Effector CD4-positive, alpha-beta T cell (primary cell): ENCODE measurements at places on chromosomes 5 and 9.

DNA sequence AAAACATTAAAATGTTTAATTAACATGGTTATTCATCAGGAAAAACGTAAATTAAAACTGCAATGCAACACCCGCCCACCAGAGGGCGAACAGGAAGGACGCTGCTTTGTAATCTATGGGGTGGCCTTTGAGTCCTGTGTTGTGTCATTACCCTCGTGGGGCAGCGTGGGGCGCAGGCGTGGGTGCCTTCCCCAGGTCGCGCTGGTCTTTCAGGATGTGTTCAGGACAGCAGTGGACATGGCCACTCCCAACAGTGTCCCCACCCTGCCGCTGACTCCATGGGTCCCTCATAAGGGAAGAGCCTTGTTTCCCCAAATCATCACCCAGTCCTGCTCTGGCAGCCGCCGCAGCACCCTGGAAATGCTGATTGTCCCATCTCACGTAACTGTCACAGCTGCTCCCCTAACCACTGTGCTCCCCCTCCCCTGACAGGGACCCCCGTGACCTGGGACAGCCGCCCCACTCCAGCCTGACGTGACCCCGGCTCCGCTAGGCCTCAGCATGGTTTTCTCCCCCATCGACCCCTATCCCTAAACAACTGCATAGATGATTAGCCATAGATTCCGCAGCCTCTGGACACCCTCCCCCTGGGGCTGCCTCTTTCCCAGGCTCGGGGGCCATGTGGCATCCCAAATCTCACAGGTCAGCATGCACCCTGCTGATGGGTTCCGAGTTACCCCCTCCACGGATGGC lies 36.4 kb downstream of the GLT6D1 start:
- peak; percentile 29 for DNase-seq

GRCh38 chr5:92353107-92354030 lies 970.3 kb upstream of the ARRDC3 start:
- DNase-seq: no peak

DNA sequence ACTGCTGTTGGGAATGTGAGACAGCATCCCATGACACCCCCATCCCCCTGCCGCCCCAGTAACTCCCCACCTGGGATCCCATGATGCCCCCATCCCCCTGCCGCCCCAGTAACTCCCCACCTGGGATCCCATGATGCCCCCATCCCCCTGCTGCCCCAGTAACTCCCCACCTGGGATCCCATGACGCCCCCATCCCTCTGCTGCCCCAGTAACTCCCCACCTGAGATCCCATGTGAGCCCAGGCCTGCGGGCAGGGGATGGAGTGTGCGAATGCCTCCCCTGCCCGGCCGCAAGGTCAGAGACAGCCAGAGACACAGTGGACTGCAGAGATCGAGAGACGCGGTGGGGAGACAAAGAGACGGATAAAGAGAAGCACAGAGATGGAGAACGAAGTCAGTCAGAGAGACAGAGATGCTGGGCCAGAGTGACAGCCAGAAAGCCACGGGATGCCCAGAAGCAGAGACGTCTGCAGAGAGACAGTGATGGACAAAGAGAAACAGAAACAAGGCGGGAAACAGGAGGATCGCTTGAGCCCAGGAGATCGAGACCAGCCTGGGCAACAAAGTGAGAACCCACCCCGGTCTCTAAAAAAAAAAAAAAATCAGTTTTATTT lies 992 bp downstream of the SH2D3C start:
- DNase-seq: no peak

- DNase-seq: no peak
Measured at GRCh38 chr5:82641331-82642003, 363.3 kb upstream of the RPS23 start.

DNA sequence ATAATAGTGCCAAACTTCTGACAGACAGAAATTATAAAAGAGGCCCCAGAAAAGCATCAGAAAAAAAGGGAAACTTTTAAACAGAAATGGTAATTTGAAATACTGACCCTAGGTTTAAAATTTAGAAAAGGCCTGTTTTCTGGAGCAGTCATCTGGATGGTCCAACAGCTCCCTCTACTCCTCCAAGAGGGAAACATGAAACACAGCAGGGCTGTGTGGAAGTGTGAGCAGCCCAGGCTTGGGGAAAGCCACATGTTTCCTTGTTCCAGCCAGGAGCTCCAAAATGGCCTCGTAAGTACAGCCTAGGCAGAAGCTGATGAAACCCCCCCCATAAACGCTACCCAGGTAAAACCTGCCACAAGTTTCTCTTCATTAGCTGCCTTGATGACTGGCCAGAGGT lies 499.3 kb upstream of the ADAMTS16 start:
- no peak for DNase-seq

GRCh38 chr5:159156426-159157238 lies 52.7 kb downstream of the RNF145 start:
- peak; percentile 41 for DNase-seq

- DNase-seq: no peak
Measured at GRCh38 chr5:109034306-109034705, 286.6 kb downstream of the FER start.

- DNase-seq: no peak
Measured at GRCh38 chr5:132179405-132179804, 48.2 kb downstream of the P4HA2 start.

DNA sequence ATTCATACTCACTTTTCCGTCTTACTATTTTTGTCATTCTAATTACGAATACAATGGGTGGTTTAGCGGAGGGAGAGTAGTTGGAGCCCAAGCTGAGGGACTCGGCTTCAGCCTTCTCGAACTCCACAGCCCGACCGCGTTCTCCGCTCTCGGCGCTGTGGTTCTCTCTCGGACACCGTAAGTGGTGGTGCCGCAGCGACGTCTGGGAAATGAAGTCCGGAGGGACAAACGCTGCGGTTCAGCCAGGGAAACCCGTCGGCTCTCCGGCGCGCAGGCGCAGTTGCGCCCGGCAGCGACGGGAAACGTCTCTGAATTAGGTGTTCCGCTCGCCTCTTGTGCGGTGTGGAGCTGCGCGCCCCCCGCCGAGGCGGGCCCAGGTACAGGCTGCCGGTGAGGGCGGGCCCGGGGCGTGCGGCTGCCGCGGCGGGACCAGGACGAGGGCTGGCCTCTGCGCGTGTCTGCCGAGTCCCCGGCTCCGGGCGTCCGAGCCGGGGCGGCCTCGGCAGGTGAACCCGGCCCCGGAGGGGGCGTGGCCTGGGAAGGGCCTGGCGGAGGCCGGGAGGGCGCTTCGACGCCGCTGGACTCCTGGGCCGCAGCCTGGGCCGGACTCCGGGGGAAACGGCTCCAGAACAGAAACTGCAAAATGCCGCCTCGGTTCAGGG lies at the start of gene ZNF879:
ZNF879 (plus strand) TSS at position 277 of the 662 bp plus-strand sequence. CDS start 1,201 bp downstream, outside the sequence.
- peak; percentile 91 for DNase-seq

- no peak for DNase-seq
Measured at GRCh38 chr9:106878081-106878837, 15.3 kb downstream of the ZNF462 start.

GRCh38 chr5:60274747-60275146 lies 381.2 kb upstream of the PDE4D start:
- DNase-seq: no peak

DNA sequence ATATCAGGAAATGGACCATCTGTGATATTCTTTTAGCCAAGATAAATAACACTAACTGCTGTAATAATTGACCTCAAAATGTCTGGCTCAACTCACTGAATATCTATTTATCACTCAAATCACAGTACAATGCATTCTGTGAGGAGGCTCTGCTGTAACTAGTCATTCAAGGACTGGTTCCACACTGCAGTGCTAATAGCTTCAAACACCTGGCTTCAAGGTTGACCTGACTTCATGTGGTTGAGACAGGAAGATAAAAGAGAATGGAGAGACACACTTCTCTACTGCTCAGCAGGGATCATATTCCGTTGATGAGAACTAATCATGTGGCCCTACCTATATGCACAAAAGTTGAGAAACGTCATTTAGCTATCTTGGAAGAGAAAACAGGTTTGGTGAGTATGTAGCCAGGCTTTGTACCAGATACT lies 3.4 kb upstream of the RHOBTB3 start:
- no peak for DNase-seq

DNA sequence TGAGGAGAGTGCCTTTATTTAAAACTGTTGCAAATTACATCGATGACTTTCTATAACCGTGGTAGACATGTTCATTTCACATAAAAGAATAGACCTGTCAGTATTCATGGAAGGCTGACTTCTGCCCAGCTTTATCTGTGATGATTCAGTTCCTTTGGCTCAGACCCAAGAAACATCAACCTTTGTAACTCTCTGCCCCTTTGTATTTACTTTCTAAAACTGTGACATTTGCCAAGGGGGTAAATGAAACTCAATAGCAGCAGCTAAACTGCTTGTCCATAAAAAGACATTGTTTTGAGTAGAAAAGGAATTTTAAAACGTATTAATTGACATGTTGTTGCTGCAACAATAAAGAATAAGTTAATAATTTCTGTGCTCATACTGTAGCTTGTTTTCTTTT lies 137.8 kb upstream of the ANKH start:
- no peak for DNase-seq
